ENCODE measurements at places on chromosomes 12 and 14.

- DNase-seq, result no peak
Observed at GRCh38 chr12:105843561-105843960, 295.2 kb downstream of the NUAK1 start.

- DNase-seq, result no peak
Observed at GRCh38 chr12:14213542-14213941, 151.9 kb upstream of the ATF7IP start.

DNA sequence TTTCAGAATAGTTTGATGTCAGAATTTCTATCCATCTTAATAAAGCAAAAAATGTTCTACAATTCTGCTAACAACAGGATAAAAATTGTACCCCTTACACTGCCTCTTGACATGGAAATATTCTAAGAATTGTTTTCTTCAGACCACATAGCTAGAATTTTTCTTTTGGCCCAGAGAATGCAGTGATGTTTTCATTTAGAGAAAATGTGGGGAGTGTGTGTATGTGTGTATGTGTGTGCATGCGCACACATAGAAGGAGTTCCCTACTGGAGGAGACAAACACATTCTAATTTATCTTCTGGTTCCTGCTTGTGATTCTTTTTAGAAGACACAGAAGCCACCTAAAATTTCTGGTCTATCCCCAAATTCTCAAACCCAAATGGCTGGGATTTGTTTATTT is 1145.7 kb downstream of the VRK1 start:
- no peak for DNase-seq

DNA sequence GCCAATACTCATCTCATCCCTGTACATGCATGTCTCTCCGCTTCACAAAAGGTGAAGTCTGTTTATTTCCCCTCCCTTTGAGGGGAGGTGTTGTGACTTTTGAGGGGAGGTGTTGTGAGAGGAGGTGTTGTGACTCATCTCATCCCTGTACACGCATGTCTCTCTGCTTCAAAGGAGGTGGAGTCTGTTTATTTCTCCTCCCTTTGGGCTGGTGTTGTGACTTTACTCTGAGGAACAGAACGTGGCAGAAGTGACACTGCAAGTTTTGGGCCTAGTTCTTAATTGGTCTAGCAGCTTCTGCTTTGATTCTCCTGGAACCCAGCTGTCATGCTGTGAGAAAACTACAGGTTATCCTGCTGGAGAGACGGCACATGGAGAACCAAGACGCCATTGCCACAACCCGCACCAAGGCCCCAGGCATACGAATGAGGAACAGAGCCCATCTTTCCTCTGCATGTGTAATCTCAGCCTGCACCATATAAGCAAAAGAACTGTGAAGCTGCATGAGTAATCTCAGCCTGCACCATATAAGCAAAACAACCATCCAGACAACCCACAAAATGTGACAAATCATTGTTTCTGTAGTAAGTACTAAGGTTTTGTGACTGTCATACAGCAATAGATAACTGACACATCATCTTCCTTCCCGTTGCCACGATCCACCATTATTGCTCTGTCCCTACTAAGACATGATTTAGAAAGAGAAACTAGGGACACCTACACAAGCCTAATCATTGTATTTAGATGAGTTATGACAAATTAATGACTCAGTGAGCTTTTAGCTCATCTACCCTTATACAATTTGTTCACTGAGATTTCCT is 30.0 kb downstream of the GALNT4 start:
- DNase-seq, result no peak

- peak; percentile 22 for DNase-seq
Observed at GRCh38 chr12:88052686-88053085, 23.5 kb upstream of the C12orf50 start.

GRCh38 chr14:96216627-96217026 is 12.0 kb downstream of the BDKRB2 start:
- DNase-seq, result no peak

DNA sequence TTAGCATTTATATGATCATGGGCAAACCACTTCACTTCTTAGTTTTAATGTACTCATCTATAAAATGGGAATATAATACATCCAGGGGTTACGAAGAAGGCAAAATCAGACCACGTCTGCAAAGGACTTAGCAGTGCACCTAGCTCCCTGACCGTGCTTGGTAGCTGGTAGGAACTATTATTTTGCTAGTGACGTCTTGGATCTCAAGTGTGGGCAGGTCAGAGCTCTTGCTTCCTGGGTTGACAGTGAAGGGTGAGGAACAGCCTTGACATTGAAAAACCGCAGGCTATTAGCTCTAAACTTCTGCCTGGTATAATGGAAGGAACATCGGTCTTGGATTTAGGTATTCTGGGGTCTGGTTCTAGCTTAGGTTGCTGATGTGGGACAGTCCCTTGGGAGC is 89.3 kb upstream of the MED13L start:
- DNase-seq, result no peak

GRCh38 chr12:54658306-54659264 is 10.4 kb upstream of the DCD start:
- DNase-seq, result peak; percentile 78

DNA sequence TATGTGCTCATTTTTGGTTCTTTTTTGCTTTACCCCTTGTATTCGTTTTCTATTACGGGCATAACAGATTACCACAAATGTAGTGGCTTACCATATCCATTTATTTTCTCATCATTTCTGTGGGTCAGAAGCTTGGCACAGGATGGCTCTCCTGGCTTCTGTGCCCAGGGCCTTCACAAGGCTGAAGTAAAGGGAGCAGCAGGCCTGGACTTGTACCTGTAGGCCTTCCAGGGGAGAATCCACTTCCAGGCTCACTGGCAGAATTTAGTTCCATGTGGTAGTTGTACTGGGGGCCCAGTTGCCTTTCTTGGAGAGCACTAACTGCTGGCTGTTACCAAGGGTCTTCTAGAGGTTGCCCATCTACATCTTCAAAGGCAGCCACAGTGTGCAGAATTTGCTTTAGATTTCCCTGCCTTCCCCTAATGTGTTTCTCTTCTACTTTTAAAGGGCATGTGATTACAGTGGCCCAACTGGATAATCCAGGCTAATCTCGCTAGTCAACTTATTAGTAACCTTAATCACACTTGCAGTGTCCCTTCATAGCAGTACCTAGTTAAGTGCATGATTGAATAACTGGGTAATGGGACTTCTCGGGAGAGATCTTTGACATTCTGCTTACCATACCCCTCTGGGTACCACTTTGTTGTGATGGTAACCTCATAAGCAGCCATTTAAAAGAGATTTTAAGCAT is 67.0 kb downstream of the CRADD start:
- DNase-seq, result no peak

- DNase-seq, result no peak
Observed at GRCh38 chr14:72578514-72578913, 315.4 kb downstream of the DPF3 start.

DNA sequence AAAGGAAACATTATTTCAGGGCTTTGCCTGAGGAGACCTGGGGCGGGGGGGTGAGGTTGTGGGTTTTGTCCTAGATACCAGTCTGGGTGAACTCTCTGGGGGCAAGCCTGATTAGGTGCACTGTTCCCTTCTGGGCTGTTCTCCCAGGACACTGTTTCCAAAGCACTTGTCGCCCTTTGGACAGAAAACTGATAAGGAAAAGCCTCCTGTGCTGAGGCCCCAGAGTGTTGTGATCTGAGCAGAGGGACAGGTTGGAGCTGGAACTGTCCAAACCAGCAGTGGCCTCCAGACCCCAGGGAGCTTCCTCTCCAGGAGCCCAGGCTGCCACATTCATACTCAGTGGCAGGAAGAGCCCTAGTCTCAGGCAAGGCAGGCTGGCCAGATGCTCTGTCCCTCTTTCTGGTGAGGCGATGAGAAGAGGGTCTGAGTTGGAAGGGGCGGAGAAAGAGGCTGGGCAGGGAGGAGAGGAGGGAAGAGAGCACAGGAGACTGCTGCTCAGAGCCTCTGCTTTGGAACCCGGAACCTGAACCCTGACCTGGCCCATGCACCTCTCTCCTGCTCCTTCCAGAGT is 1.9 kb downstream of the GALNT16 start:
- DNase-seq, result no peak

DNA sequence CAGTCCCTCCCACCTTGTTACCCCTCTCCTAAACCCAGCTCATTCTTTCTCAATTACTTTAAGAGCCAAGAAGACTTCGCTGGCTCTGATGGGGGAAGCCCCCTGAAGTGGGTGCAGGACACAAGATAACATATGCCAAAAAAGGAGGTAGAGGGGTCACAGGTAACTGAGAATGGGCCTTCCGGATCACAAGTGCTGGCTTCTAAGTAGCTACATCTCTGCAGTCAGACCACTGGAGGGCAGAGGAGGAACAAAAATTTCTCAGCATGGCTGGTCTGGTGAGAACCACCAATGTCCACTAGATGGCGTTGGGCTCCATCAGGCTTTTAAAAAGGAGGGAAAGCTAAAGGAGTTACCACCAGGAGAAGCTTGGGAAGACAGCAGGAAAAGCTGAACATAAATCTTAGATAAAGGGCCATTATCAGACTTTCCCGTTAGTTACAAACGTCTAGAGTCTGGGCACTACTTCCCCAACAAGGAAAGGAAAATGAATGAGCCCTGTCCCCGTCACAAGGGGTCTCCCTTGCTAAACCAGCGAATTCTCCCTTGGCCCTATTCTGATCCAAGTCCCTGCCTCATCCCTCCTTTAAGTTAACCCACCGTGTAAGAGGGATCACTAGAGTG is 11.6 kb upstream of the CDH24 start:
- peak; percentile 83 for DNase-seq

DNA sequence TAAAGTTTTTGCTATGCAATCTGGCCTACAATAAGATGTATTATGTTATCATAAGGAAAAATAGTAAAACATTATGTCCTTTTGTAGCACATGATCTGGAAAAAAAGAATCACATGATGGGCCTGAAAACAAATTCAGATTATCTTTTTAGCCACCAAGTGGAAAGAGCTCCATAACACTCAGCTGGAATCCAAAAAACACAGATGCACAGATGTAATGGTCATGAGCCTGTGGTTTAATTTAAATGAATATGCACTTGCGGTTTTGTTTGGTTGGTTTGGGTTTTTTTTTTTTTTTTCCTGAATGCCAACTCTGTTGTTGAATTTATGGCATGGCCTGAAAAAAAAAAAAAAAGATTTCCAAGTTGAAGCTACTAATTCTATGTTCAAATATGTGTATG is 4.1 kb downstream of the KCNC2 start:
- no peak for DNase-seq

GRCh38 chr12:57620936-57621496 is 9.8 kb downstream of the ARHGEF25 start:
- no peak for DNase-seq

DNA sequence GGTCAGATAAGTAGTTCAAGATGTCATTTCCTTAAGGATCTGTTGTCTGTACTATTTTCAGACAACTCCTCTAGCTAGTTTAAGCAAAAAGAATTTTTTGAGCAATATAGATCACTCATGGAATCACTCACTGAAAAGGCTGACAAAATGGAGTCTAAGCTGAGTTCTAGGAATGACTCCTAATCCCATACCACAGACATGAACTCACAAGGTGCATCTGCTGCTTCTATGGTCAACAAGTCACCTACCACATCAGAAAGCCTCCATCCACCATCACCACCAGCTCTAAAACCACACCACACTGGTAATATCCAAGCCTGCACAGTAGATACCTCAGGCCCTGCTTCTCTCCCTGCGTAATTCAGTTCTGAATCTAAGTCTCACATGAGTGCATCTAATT is 33.0 kb downstream of the PWP1 start:
- DNase-seq, result no peak

DNA sequence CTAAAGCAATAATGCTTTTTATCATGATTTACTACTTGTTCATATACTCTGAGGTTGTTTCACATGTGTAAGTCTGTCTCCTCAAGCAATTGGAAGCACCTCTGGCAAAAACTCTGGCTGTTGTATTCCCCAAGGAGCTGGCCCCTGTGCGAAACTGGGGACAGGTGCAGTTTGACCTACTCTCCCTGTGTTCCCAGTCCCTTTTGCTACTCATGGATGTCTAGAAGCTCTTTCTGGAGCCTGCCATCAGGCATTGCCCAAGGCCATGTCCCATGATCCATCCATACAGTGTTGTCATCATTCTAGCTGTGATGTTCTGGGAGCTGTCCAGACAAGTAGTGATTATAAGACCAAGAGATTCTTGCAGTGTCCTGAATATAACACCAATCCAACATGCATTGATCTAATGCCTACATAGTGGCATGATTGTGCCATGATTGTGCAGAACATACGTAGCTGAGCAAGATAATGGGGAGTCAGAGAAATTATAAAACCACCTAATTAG is 14.9 kb downstream of the AKAP6 start:
- no peak for DNase-seq

DNA sequence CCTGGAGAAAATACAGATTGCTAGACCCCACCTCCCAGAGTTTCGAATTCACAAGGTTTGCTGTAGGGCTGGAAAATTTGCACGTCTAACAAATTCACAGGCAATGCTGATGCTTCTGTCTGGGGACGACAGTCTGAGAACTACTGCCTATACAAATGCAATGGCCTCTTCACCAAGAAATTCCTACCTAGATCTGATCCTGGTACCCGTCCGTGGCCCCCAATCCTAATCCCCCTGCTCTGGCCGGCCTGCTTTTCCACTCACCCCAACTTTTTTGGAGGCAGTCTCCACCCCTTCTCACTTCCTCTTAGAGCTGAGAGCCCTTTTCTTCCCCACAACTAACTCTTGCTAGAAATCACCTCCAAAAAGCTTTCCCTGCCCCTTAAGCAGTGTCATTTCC is 3.1 kb upstream of the SSH1 start:
- no peak for DNase-seq

GRCh38 chr12:91109148-91109564 is 2.1 kb downstream of the LUM start:
- peak; percentile 45 for DNase-seq

DNA sequence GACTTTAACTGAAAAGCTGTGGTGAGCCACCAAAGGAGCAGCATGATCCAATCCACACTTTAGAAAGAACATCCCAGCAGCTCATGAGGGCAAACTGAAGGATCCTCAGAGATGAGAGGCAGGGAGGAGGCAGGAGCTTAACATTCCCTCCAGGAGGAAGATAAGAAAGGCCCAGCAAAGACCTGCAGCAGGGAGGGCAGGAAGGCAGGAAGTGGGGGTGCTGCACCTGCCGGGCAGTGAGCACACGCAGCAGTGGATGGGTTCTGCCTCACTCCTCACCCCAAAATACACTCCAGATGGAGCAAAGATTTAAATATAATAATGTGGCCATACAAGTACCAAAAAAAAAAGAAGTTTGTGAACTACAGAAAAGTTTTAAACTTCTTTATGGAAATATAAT is 48.4 kb downstream of the GCH1 start:
- DNase-seq, result no peak
